Activated T-helper 1 cell treated with anti-CD3 and anti-CD28 coated beads, Interleukin-2, amount 50 U/mL, for 16 hours (primary cell): ENCODE measurements at places on chromosomes 1 and 21.

DNA sequence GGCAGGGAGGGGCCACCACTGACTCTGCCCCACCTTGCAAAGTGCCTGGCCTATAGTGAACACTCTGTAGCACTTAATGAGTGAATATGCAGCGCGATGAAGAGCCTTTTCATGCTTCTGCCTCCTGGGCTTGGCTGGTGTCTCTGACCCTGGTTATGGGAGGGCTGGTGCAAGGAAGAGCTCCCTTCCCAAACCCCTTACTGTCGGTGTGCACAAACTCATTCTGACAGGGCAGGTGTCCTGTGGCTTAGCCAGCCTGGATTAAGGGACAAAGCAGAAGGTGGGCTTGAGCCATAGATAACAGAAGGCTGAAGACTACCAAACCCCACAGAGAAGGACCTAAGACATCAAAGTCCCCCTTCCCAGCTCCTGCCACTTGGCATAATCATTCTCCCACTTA lies 2.0 kb upstream of the NCMAP start:
- DNase-seq, result no peak

GRCh38 chr1:223724376-223724775 lies 12.0 kb downstream of the CAPN2 start:
- no peak for DNase-seq

GRCh38 chr1:193806079-193807048 lies 620.0 kb upstream of the B3GALT2 start:
- no peak for DNase-seq

DNA sequence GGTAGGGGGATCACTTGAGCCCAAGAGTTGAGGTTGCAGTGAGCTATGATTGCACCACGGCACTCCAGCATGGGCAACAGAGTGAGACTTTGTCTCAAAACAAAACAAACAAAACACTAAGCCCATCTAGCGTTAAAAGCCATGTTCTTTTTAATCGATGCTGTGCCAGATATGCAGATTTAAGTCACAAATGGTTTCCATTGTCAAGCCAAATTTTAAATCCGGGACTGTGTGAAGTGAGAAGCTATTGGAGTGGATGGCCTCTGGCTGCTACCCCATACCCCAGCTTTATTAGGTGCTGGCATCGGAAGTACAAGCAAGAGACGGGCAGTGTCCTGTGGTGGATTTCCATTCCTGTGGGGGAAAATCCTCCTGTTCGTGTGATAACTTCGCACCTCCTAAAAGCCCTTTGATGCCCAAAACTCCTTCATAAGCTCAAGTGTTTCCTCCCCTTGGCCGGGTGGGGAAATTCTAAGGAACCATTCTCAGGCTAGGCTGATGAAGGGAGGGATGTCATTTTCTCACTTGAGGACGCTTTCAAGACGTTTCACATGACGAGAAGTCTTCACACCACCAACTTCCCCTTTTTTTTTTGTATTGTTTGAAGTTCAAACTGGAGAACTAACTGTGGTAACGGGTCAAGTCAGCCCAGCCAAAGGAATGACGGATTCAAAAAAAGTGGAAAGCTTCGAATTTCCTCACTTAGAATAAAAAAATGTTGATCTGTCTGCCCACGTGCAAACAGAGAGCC lies 140.8 kb downstream of the KAZN start:
- no peak for DNase-seq

- DNase-seq, result no peak
These were observed 368.3 kb upstream of the OLFM3 start for GRCh38 chr1:102365071-102365470.

DNA sequence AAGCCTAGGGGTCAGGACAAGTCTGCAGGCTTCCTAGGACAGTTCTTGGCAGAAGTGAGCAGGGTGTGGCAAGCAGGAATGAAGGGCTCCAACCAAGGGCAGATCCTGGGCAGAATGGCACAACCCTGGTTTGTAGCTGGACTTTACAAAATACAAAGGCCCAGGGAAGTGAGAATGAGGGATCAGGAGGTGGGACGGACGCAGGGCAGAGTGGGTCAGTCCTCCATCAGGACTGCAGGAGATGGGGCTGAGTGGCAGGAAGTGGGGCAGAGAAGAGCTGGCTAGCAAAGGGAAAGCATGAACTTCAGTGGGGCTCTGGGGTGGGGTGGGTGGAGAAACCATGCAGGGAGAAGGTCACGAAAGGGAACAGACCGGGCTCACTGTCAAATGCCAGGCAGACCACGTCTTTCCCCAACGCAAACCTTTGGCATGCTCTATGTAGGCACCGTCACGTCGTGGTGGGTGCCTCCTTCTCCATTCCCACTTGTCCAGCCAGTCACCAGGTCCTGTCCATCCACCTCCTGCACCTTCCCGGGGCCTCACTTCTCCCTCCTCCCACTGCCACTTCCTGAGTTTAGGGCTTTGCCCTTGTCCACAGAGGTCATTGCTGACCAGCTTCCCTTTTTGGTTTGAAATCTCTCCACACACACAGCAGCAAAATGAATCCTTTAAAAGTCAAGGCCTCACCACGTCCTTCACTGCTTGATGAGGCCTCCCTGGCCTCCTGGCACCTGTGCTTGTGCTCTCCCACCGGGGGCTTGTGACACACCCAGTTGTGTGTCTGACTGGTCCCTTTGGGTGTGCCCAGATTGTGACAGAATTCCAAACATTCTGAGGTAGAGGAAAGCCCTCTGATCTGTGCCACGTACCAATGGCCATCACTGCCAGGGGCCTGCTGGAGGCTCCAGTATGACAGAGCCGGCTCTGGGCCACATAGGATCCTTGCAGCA lies 8.7 kb upstream of the CLDN19 start:
- DNase-seq, result no peak
